ENCODE measurements at places on chromosomes 13 and 19.

GRCh38 chr19:17654993-17655392, 33.2 kb downstream of the UNC13A start:
- DNase-seq = no peak

DNA sequence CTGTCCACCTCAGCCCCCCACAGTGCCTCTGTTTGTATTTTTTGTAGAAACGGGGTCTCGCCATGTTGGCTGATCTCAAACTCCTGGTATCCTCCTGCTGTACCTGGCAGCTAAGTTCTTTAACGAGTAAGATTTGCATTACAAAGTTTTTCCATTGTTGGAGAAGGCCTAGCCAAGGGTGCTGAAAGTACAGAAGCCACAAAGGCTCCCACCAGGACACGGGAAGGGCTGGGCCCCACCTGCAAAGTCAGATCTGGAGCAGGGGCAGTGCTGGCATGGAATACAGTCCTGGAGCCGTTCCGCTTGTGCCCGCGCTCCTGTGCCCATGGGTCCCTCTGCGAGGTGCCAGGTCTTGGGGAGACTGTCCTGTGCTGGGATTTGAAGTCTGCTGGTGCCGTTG, 12.1 kb downstream of the FZR1 start:
- DNase-seq = no peak

DNA sequence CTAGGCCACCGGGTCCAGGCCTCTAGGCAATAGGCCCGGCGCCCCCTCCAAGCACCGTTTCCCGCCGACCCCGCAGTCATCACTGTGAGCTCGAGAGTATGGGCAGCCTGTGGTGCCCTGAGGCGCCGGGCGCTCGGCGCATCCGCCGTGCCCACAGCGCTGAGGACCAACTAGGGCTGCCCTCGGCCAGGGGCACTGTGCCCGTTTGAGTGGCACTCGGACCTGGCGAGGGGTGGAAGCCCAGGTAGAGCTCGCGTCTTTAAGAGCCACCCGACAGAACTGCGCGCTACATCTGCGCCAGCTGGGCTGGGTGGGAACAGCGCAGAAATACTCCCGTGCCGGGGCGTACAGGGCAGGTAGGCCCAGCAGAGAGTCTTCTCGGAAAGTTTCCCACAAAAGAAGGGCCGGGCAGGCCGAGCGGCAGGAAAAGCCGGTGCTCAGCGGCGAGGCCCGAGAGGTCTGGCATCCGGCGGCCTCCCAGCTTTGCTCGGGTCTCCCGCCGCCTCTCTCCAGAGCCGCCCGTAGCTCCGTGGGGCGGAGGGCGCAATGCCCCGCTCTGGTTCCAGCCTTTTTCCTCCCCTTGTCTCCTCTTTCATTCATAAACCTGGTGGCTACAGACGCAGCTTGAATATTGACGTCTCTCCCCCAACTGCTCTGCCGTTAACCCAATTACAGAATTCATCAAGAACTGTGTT, 5.4 kb upstream of the SOX1 start:
- no peak for DNase-seq

- no peak for DNase-seq
Observed at GRCh38 chr13:99119656-99120055, 81.0 kb upstream of the UBAC2 start.
